ENCODE measurements at places on chromosomes 16 and 17.

DNA sequence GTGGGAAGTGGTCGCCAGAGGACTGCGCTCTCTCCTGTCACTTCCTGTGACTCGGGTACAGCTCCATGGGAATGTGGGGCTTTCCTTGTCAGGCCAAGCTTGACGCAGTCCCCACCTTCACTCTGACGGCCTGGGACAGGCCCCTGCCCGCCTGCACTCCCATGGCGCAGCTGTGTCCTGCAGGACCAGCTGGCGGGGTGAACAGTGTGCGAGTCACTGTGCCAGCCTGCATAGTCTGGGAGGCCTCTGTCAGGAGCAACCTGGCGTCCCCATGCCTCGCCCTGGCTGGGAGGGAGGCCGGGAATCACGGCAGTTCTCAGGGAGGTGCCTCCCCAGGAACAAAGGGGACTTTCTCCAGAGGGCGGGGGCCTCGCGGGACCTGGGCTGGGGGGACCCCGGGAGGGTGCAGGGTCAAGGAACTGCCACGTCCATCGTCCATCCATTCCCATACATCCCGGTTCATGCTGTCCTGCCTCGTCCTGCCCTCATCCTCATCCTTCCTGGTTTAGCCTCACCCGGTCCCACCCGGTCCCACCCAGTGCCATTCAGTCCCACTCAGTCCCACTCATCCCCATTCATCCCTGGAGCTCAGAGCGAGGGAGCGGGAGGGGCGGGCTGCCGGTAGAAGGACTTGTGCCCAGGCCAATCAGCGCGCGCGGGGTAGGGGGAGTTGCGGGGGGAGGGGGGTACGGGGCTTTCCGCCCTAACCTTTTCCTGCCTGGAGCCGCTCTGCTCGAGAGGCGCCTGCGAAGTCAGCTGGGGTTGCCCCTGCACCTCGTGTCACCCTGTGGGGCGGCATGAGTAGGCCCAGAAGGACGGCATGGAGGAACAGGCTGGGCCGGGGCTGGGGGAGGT lies 13.4 kb downstream of the FLYWCH1 start:
- DNase-seq, result no peak

DNA sequence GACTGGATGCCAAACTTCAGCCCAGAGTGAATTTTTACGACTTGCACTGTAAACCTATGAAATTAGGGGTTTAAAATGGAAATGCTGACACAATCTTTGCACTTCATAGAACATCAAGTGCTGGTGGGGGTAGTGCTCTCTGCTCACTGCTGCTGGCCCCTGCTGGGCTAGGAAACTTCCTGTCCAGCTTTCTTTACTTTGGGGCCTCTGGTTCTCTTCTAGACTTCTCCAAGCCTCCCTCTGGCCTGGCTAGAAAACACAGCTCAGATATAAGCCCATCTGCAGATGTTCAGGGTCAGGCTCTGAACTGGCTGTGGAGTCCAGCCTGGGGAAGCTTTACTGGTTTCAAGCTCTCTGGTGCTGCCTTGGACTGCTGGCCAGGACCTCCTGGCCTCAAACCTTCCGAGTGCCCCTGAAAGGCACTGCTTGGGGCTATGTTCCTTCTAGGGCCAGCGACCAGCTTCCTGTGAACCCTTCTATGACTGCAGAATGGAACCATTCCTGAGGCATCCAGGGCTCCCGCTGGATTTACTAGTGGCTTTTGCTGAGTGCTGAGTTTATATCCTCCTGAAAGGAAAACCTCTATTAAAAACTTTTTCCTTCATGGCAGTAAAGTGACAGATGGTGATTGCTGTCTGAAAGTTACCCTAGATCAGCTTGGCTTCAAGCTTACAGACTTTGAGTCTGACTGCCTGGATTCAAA lies 59.4 kb downstream of the TBX4 start:
- no peak for DNase-seq

DNA sequence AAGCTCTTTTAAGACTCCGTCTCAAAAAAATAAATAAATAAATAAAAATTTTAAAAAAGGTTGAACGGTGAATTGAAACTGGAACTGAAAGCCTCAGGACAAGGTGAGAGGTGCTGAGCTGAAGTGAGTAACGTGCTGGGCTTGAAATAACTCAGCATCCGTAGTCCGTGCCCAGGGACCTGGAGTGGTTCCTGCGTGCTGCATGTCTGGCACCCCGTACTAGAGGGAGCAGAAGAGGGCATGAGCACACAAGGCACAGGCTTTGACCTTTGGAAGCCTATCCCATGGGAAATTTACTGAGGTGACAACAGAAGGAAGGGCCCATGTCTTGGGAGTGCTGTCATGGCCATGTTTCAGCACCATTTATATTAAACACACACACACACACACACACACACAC lies 4.5 kb upstream of the MEIOB start:
- DNase-seq, result no peak

- DNase-seq, result no peak
Measured at GRCh38 chr17:73541561-73541981, 102.7 kb downstream of the SDK2 start.

DNA sequence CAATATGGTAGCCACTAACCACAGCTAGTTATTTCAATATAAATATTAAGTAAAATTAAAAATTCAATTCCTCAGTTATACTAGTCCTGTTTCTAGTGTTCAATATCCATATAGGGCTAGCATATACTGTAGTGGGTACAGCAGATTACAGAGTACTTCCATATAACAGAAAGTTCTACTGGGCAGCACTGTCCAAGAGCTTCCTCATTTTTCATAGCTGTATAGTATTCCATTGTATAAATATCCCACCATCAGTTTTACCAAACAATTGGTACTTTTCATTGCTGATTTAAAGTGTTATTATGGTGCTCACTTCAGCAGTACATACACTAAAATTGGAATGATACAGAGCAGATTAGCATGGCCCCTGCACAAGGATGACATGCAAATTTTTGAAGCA lies 20.4 kb downstream of the ACSM3 start:
- DNase-seq, result no peak

DNA sequence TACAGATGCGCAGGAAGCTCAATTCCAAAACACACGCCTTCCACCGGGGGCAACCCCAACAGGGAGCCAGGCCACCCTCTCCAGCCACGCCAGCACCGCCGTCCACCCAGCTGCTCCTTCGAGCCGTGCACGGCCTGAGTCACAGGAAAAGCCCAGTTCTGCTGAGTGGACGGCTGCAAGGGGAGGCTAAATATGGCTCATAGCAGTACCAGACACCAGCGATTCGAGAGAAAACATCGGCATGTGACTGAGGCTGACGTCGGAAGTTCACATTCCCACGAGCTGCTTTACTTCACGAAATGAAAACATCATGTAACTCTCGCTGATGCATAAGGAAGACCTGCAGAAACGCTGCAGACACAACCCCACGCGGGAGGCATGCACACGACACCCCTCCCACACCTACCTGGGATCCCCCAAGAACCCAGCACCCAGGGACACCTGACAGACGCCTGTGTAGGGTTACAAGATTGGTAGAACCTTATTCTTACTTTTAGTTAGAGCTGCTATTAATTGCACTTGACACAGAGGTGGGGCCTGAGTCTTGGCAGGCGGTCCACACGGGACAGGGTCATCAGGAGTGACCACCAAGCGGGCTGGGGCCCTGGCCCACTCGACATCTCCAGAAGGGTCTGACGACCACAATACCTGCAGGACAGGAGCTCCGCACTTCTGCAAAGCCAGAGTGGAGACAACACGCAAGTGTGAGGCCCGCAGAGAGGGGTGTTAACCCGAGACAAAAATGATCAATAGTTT lies 116.8 kb downstream of the ANKRD11 start:
- DNase-seq, result no peak

Measured in stimulated activated CD4-positive, alpha-beta T cell treated with anti-CD3 and anti-CD28 coated beads, Interleukin-12 subunit alpha, Interleukin-12 subunit beta, amount 100 ng/mL, for 24 hours (primary cell).